ENCODE measurements at places on chromosomes 6 and 20. TPM values are rescaled to one million over a fixed set of nuclear protein-coding genes. Genes with fewer than 3 reads are reported as not detected.

UTRN gene
- total RNA-seq = 153 TPM

- no peak for DNase-seq
Observed at GRCh38 chr20:50099113-50099512, 13.8 kb downstream of the UBE2V1 start.

C6orf15 gene
- not detected for total RNA-seq

GRCh38 chr6:109025639-109026038 is 69.0 kb downstream of the SESN1 start:
- DNase-seq = no peak

GRCh38 chr6:160122744-160123143 is 1.1 kb downstream of the SLC22A1 start:
- no peak for DNase-seq

- no peak for DNase-seq
Observed at GRCh38 chr6:44291841-44292240, 21.3 kb downstream of the AARS2 start.

OR2H1 gene
- total RNA-seq = not detected

GRCh38 chr6:151784441-151785214 is 22.9 kb upstream of the ESR1 start:
- no peak for DNase-seq
